Gastroesophageal sphincter (tissue), 4 donors: ENCODE measurements at places on chromosomes 5 and 9. TPM values are rescaled to one million over a fixed set of nuclear protein-coding genes. Genes with fewer than 3 reads are reported as not detected.

The CER1 gene
- total RNA-seq: not detected

The ADAMTS19 gene
- total RNA-seq: 7.8 TPM

The PCDHGA12 gene
- 15.4 TPM for total RNA-seq

The ARSI gene
- total RNA-seq: 8.3 TPM

The PTCD2 gene
- 5.0 TPM for total RNA-seq

The FBXO38 gene
- total RNA-seq: 32.3 TPM

The OR1J4 gene
- not detected for total RNA-seq

The FGD3 gene
- total RNA-seq: 4.2 TPM

The PCDHGA11 gene
- 1.9 TPM for total RNA-seq

The TNFSF8 gene
- 3.9 TPM for total RNA-seq

The ANKRD18B gene
- not detected for total RNA-seq

The PCDHA3 gene
- total RNA-seq: 1.4 TPM

The CCDC192 gene
- 2.6 TPM for total RNA-seq

The PCDHGB1 gene
- total RNA-seq: 2.0 TPM

The SLC24A2 gene
- not detected for total RNA-seq

The COL15A1 gene
- 85.1 TPM for total RNA-seq

The ANGPTL2 gene
- total RNA-seq: 50.0 TPM

The MSX2 gene
- total RNA-seq: 0.81 TPM

The NIPSNAP3A gene
- 25.3 TPM for total RNA-seq

The C5orf52 gene
- not detected for total RNA-seq

The BAG1 gene
- total RNA-seq: 143 TPM

The CDK7 gene
- 19.5 TPM for total RNA-seq

The MUSK gene
- total RNA-seq: 2.9 TPM

The PCDHGB3 gene
- total RNA-seq: 5.3 TPM

The IL4 gene
- total RNA-seq: not detected

The C9orf153 gene
- total RNA-seq: not detected

The CAVIN4 gene
- 0.93 TPM for total RNA-seq

The FBP2 gene
- total RNA-seq: not detected

The PNPLA7 gene
- 11.2 TPM for total RNA-seq

The ADAMTS13 gene
- 2.5 TPM for total RNA-seq

The HSD17B3 gene
- total RNA-seq: 0.78 TPM

The NOL6 gene
- 17.6 TPM for total RNA-seq

The INSL4 gene
- total RNA-seq: not detected

The RASA1 gene
- 27.1 TPM for total RNA-seq

The NOXA1 gene
- total RNA-seq: 3.7 TPM

The KIF3A gene
- 12.5 TPM for total RNA-seq
